Fibroblast of skin of right biceps (primary cell): ENCODE measurements at places on chromosomes 2 and 18.

GRCh38 chr2:75525434-75526310, 35.1 kb downstream of the EVA1A start:
- DNase-seq: peak; percentile 30

- DNase-seq: no peak
These were observed 596.5 kb downstream of the BCL11A start for GRCh38 chr2:59956981-59957380.

DNA sequence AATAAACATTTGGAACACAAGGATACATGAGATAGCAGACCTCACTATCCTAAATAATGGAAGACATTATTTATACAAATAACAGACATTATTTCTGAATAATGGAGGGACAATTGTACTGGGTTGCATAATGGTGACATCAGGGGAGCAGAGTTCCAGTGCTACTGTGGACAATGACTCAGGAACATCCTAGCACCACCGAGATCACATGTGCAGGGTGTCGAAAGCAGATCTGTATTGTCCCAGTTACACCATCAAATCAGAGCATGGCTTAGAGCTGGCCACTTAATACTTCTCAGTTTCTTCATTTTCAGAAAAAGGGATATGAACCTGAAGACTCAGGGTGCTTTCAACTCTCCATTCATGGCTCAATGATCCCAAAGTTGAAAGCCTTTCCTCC, 249.1 kb upstream of the RBMS1 start:
- DNase-seq: no peak

DNA sequence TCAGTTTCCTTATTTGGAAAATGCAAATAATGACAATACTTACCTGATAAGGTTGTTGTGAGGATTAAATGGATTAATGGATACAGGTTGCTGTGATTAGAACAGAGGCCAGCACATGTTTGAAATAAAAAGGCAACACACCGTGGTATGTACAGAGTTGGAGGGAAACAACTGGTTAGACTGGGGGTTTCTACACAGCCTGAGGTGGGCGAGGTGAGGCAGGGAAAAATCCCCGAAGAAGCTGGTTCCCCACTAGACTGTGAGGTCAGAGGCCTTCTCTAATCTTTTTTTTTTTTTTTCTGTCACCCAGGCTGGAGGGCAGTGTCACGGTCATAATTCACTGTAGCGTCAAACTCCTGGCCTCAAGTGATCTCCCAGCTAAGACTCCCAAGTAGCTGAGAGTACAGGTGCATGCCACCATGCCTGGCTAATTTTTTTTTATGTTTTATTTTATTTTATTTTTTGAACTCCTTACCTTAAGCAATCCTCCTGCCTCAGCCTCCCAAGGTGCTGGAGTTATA, 1.2 kb upstream of the E2F6 start:
- DNase-seq: no peak

DNA sequence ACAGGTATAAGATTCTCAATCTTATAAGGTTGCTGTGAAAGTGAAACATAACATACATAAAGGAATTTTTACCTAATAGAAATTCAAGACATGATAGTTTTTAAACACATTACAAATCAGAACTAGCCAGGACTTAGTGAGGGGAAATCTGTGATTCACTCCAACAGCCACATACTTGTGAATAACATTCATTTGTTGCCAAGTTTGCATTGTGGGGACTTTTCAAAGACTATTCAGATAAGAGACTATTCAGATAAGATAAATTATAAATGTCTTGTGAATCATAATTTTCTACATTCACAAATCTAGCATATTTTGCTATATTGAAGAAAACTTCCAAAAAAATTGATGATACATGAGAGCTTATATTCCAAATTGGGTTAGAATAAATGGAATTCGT, 345.3 kb upstream of the CDH20 start:
- DNase-seq: peak; percentile 52

GRCh38 chr2:217444932-217445331, 557.9 kb downstream of the TNS1 start:
- no peak for DNase-seq
